ENCODE measurements at places on chromosomes 6 and 20.

- DNase-seq, result no peak
These were observed 267.4 kb upstream of the TAB2 start for GRCh38 chr6:149050160-149050559.

DNA sequence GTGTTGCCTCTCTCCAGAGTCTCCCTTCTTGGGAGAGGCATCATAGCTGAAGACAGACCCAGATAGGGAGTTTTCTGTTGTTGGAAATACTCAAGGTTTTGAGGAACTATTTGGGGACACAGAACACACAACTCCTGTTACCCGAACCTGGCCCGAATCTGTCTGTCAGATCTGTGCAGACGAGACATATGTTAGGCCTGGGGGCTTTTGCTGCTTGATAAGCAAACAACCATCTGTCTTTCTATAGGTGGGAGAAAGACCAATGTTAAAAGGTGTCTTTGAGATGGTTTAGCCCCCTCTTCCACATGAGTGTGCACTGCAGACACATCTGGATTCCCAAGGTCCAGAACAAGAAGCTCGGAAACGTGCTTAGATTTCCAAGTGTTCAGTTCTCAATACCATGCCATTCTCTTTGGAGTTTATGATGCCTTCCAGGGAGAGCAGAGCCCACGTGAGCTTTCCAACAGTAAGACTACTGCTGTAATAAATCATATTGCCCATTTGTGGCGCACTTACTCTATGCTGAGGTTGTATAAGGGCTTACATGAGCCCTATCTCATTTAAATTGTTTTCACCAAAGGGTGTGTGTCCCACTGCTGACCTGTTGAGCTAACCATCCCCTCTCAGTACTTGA lies 3.8 kb upstream of the STX16 start:
- no peak for DNase-seq

DNA sequence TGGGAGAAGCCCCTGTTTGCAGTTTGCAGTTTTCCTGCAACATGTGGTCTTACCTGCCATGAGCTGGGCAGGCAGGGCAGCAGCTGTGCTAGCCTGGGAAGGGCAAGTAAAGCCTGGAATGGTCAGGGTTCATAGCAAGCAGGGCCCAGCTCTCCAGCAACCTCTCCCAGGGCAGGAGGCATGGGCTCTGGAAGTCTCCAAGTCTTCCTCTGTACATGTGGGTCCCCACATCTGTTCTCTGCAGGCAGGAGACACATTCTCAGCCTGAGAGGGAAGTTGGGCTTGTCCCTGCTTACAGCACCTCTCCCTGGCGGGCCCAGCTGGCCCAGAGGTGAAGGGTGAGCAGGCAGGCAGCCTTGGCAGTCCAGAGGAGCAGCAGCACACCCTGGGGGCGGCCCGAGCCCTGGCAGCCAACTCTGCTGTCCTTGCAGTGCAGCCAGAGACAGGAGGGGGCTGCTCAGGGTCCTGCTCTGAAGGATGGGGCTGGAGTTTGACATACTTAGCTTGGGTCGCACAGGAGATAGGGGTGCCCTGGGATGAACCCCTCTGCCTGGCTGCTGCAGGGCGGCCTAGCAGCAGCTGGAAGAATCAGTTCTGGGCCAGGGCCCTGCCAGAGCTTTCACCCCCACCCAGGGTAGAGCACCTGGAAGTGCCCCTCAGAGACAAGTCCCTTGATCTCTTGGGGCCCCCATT lies 176.0 kb downstream of the MRPL14 start:
- DNase-seq, result no peak

GRCh38 chr20:17709361-17710293 lies 9.9 kb downstream of the BANF2 start:
- no peak for DNase-seq

- DNase-seq, result no peak
These were observed 622.9 kb downstream of the UTRN start for GRCh38 chr6:144908004-144908403.
